ENCODE measurements at places on chromosomes 5 and 9.

DNA sequence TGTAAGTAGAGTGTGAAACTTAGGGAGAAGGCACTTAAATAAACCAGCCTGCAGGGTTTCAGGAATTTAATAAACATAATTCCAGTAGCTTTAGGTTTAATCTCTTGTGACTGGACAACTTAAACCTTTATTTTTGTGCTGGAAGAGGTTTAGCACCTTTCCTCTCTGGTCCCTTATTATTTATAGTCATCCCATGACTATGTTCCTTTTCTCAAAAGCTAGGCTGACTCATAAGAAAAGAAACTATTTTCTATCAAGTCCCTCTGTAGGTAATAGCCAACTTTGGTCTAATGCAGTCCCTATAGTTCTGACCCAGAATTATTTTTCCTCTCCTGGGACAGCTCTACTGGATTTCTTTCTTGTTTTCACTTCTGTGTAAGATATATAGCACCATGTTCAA, 588.9 kb downstream of the NR2F1-AS1 start:
- DNase-seq, result no peak

GRCh38 chr5:11164531-11165294, 403.7 kb upstream of the DAP start:
- DNase-seq, result no peak

GRCh38 chr9:111393971-111394370, 63.9 kb upstream of the OR2K2 start:
- DNase-seq, result no peak

DNA sequence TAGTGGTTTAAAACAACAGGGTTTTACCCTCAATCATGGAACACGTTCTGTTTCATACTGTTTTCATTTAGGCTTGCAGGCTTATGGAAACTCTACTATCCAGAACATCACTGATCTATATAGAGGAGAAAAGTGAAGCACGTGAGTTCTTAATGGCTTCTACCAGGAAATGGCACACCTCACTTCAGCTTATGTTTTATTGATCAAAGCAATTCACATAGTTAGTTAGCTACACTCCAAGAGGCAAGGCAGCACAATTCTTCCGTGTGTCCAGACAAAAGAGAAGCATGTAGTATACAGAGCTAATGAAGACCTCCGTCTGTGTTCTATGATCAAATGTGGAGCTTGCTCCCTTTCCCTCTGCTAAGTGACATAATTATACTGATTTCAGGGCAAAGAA, 353.3 kb upstream of the CD180 start:
- DNase-seq, result no peak

DNA sequence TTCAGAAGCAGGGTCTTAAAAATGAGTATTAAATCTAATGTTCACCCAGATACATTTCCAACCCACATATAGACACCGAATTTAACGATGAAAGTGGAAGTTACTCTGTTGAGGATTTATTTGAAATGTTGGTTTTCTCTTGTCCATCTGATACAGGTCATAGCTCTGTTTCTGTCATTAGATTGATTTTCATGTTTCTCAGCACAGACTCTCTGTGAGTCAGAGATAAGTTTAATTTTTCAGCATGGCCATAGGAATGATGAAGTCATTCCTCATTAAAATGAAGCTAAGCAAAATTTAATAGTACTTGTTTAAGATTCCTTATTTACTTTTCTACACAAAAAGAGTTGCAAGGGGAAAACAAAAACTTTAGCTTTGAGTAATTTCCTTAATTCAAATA, 38.8 kb downstream of the GHR start:
- DNase-seq, result no peak

GRCh38 chr5:175872287-175873087, 1.1 kb downstream of the CPLX2 start:
- no peak for DNase-seq

- no peak for DNase-seq
Measured at GRCh38 chr9:92709240-92709639, 39.3 kb upstream of the IPPK start.

DNA sequence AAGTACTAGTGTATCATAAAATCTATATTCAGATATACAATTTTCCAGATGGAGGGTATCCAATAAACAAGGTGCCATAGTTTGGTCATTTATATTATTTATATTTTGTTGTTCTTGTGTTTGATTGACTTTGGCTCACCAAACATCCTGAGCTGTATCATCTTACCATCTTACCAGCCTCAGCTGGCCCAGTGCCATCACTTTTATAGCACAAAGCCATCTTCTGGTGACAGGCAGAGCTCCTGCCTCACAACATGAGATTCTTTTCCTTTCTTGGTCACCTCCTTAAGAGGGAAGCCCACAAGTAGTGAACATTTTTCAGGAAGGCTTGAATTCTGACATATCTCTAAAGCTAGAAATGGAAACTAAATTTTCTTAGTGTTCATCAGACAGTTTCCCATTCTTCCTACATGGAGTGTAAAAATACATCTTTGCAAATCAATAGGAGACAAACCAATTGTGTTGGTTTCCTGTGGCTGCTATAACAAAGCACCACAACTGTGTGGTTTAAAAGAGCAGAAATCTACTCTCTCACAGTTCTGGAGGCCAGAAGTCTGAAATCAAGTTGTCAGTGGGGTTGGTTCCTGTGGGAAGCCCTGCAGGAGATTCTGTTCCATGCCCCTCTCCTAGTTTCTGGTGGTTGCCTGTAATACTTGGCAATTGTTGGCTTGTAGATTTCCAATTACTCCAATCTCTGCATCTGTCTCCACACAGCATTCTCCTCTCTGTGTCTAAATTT, 341.8 kb downstream of the MAN2A1 start:
- no peak for DNase-seq

DNA sequence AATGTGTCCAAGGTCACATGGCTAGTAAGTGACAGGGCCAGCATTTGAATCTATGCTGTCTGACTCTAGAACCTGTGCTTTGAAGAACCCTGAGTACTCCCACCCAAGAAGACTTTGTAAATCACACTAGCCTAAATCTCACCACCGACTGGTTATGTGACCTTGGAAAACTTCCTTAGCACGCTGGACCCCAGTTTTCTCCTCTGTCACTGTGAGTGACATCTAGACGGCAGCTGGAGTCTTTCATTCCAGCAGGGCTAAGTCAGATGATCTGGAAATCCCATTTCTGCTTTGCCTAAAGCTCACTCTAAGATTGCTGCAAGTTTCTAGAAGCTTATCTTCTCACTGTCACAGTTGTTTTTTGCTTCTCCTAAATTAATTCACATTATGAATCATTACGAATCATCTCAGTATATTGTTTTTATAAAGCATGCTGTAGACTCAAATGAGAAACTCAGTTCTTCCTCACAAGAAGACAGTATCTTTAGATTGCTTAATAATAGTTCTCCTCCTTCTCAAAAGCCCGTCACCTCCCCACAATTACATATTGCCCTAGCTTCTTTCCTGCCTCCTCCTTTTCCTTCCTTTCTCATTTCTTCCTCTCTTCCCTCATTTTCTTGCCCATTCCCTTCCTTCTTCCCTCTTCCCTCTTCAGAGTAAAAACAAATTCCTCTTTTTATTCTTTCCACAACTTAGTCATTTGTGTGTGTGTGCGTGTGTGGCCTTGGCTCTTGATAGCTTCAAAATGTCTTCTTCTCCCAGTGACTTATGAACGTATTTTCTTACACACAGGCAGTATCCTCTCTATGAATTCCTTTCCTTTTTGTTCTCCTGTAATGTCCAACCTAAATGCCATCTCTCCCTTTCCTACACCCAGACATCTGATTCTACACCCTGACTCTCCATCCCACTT, 16.8 kb downstream of the ALDOB start:
- no peak for DNase-seq

GRCh38 chr5:138946241-138946623, 71.1 kb upstream of the LRRTM2 start:
- no peak for DNase-seq

DNA sequence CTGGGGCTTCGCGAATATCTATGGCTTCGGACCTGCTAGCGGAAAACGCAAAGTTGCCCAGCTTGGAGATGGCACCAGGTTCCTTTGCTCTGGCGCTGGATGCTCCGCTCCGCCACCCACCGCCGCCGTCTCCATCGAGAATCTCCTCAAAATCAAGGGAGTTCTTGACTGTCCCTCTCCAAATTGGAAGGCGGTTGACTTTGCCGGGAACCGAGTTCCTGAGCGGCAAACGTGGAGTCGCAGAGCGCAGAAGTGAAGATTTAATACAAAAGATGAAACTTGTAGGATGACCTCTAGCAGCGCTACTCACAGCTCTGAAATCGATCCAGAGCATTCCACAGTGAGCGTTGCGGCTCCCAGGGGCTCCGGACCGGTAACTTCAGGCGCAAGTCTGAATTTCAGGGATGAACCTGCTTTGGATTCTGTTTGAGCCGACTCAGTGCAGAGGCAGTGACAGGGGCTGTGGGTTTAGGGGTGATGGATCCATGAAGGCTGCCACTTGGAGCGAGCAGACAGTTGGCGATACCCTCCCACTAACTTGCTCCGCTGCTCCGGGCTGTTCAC, 1641.5 kb upstream of the C9orf72 start:
- DNase-seq, result no peak

- no peak for DNase-seq
Measured at GRCh38 chr5:171648279-171649074, 137.1 kb upstream of the SMIM23 start.

- DNase-seq, result no peak
Measured at GRCh38 chr5:175521313-175521833, 43.0 kb downstream of the SFXN1 start.

- DNase-seq, result no peak
Measured at GRCh38 chr5:166750376-166750775, 1541.1 kb upstream of the WWC1 start.

GRCh38 chr9:127119320-127119709, 3.1 kb downstream of the ANGPTL2 start:
- no peak for DNase-seq

- no peak for DNase-seq
Measured at GRCh38 chr9:17824616-17825264, 245.9 kb downstream of the SH3GL2 start.

GRCh38 chr5:34802834-34803563, 36.0 kb upstream of the TTC23L start:
- DNase-seq, result no peak

DNA sequence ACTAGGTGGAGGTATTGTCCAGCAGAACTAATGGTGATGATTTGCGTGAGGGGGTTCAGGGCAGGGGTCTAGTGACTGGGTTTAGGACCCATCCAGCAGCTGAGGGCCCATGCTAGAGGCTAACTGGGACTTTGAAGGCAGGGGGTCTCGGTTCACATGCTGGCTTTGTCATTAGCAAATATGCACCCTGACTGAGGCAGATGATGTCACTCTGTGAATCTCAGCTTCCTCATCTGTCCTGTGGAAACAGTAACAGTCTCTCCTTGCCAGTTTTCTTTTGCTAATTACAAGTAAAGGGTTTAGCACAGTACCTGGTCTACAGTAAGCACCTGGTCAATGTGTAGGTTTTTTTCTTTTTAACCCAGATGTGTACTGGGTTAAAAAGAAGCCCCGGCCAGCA, 5.2 kb downstream of the SH2D3C start:
- no peak for DNase-seq

DNA sequence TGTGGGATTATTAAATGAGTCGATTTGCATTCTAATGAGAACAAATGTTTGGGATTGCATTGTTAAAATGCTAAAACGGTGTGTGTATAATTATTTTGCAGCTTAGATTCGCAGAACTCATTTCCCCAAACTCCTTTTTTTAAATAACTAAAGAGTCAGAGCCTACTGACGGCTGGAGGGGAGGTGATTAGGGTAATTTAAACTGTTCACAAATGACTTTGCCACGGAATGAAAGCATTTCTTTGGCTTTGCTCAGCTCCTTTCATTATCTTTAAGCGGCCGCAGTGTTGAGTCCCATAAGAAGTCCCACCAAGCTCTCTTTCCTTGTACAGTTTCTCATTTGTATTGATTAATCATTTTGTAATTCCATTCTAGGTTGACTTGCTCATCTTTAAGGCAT, 1632.8 kb downstream of the MAT2B start:
- no peak for DNase-seq

DNA sequence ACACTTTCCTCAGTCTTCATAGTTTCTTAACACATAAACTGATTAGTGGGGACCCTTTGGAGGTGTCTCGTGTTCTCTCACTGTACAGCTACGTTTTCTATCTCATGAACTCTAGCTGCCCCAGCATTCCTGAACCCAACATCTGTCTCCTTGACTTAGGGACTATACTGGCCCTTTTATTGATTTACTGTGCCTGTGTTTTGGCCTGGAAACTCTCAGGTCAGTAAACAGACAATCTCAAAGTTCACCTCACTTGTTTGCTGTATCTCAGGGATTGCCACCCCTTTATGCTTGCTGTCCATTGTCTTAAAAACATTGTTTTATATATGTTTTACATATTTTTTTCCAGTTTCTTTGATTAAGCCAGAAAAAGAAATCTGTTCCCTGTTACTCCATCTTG, 222.8 kb downstream of the FAM170A start:
- no peak for DNase-seq

GRCh38 chr5:120605325-120606079, 141.4 kb downstream of the PRR16 start:
- no peak for DNase-seq

DNA sequence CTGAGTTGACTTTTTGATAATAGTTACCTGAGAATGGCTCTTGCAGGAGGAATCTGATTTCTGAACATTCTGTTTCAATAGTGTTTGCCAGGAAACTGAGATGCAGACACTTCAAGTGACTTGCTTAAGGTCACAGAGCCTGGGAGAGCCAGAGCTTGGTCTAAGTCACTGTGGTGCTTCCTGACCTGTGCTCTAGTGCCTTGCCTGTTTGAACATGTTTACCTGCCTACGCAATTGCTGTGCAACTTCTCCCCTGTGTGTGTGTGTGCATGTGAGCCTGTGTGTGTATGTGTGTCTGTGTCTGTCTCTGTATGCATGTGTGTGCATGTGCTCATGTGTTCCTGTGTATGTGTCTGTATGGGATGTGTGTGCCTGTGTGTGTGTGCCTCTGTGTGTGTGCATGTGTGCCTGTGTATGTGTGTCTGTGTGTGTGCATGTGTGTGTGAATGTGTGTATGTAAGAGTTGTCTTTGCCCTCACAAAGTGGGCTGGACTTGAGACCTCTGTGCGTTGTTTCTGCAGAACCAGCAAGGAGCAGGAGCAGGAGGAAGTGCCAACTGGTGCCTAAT, 185.8 kb downstream of the GADD45G start:
- DNase-seq, result no peak

- no peak for DNase-seq
Measured at GRCh38 chr5:52603778-52604554, 183.8 kb upstream of the ITGA1 start.

GRCh38 chr9:72826996-72827949, 125.6 kb downstream of the ALDH1A1 start:
- no peak for DNase-seq

- no peak for DNase-seq
Measured at GRCh38 chr9:4548811-4549725, 58.8 kb downstream of the SLC1A1 start.

DNA sequence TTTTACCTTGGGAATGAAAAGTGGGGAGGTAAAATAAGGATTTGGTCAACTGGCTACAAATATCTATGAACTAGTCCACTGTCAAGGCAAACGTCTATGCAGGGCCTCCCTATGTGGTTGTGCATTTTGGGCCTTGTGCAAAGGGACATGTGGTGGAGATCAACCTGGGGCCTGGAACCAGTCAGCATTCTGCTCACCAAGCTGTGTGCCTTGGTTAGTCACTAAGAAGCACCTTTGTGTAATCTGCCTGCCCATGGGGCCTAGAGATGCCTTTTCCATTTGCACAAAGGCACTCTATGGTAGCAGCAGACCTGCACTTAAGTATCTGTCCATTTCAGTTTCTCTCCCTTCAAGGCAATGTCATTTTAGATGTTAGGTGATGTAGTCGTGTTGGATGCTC, 184.0 kb downstream of the GNAQ start:
- no peak for DNase-seq

All from omental fat pad (tissue), 4 donors.